DND-41 (cell line): ENCODE measurements at places on chromosomes 7 and 10.
A peak's percentile ranks its signal among the peaks of the same experiment; 100 is the strongest.

GRCh38 chr10:77501152-77501845, 136.3 kb downstream of the KCNMA1 start:
- DNase-seq, result no peak
- H3K27me3 ChIP-seq, result peaks cover 15% of the 10 kb centered on the region
- no peak overlapping the region for H3K27ac ChIP-seq

DNA sequence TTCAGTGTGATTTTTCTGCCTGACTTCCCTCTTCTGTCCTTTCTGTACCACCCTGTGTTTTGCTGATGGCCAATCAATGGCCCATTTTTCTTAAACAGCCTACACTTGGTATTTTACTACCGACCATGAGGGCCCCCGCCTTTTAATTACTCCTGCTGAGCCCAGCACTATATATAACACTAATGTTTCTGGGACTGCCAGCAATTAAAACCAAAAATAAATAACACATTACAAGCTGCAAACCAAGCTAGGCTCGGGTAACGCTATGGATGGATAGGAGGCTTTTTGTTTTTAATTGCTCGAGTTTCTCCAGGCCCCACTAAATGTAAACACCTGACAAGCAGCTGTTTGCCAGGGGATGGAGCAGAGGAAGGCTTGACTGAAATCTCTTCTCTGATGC, 915.4 kb upstream of the AUTS2 start:
- H3K4me1 ChIP-seq, result no peaks in the 10 kb centered on the region
- H3K27me3 ChIP-seq, result no peaks in the 10 kb centered on the region
- DNase-seq, result no peak
- H3K36me3 ChIP-seq, result no peaks in the 10 kb centered on the region
- H3K27ac ChIP-seq, result no peak overlapping the region
- H3K4me3 ChIP-seq, result no peak overlapping the region

- H3K36me3 ChIP-seq, result no peaks in the 10 kb centered on the region
- H3K27me3 ChIP-seq, result no peaks in the 10 kb centered on the region
- H3K4me1 ChIP-seq, result no peaks in the 10 kb centered on the region
- H3K27ac ChIP-seq, result no peak overlapping the region
- no peak overlapping the region for H3K4me3 ChIP-seq
These were observed 98.0 kb downstream of the FAM107B start for GRCh38 chr10:14676732-14677131.

DNA sequence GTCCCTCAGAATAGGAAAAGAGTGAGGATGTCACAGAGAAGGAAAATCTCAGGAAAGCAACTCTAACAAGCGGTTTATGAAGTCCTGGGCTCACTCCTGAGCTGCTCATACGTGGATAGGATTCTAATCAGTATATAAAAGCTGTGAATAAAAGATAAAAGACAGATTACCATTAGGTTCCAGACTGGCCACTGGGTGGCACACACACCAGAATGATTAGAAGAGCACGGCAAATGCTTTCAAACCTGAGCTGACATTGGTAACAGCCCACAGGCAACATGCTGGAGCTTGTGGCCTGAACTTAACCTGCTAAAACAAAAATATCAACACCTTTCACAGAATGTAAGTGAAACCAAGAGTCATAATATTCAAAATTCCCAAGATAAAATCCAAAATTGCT, 370.8 kb downstream of the GRID1 start:
- H3K36me3 ChIP-seq, result no peaks in the 10 kb centered on the region
- H3K4me3 ChIP-seq, result no peak overlapping the region
- no peaks in the 10 kb centered on the region for H3K27me3 ChIP-seq
- H3K4me1 ChIP-seq, result no peaks in the 10 kb centered on the region
- DNase-seq, result peak; percentile 36

- H3K4me3 ChIP-seq, result no peak overlapping the region
- no peaks in the 10 kb centered on the region for H3K36me3 ChIP-seq
- no peaks in the 10 kb centered on the region for H3K27me3 ChIP-seq
- H3K4me1 ChIP-seq, result no peaks in the 10 kb centered on the region
These were observed 45.4 kb downstream of the GPR37 start for GRCh38 chr7:124720195-124720594.

GRCh38 chr7:1447551-1448244, 11.6 kb downstream of the MICALL2 start:
- H3K4me1 ChIP-seq, result no peaks in the 10 kb centered on the region
- DNase-seq, result no peak
- no peak overlapping the region for H3K27ac ChIP-seq
- H3K36me3 ChIP-seq, result no peaks in the 10 kb centered on the region
- no peaks in the 10 kb centered on the region for H3K27me3 ChIP-seq
- H3K4me3 ChIP-seq, result no peak overlapping the region

- H3K36me3 ChIP-seq, result no peaks in the 10 kb centered on the region
- no peak overlapping the region for H3K27ac ChIP-seq
- peaks cover 3% of the 10 kb centered on the region for H3K27me3 ChIP-seq
- no peak overlapping the region for H3K4me3 ChIP-seq
- no peak for DNase-seq
These were observed 124.3 kb upstream of the CACNA2D1 start for GRCh38 chr7:82567841-82568240.

DNA sequence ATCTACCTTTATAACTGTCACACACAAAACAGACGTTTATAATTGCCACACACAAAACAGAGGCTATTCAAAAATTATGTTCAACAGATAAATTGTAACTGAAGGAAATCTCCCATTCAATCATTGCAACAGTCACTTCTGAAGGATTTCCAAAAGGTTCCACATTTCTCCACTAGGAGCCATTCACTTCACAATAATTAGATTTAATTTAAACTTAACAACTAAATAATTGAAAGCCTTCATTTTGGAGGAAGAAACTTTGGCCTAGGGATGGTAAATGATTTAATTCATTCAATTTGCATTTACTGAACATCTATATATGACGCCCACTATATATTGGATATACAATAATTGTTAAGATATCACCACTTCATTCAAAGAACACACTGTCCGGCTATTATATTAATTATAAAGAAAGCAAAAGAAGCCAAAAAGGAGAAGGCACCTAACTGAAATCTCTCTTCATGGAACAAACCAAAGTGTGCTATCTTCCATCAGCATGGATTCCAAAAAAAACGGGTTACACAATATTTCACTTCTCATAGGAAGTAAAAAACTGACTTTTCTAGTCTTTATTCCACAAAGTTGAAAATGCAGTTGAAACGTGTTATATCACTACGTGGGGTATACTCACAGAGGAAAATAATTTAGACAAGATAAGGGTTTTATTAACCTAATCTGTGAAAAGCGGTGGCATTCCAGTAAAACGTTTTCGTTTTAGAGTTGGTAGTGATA, 1.7 kb downstream of the ATAD1 start:
- peaks cover 47% of the 10 kb centered on the region for H3K4me1 ChIP-seq
- H3K27me3 ChIP-seq, result no peaks in the 10 kb centered on the region
- no peak for DNase-seq
- H3K4me3 ChIP-seq, result peak overlapping the region; percentile 93

- H3K4me1 ChIP-seq, result peaks cover 65% of the 10 kb centered on the region
- H3K36me3 ChIP-seq, result peaks cover 67% of the 10 kb centered on the region
- H3K27ac ChIP-seq, result peak overlapping the region; percentile 97
- peak; percentile 82 for DNase-seq
- H3K27me3 ChIP-seq, result no peaks in the 10 kb centered on the region
- H3K4me3 ChIP-seq, result peak overlapping the region; percentile 61
These were observed 3.8 kb downstream of the REPIN1 start for GRCh38 chr7:150372271-150373048.

DNA sequence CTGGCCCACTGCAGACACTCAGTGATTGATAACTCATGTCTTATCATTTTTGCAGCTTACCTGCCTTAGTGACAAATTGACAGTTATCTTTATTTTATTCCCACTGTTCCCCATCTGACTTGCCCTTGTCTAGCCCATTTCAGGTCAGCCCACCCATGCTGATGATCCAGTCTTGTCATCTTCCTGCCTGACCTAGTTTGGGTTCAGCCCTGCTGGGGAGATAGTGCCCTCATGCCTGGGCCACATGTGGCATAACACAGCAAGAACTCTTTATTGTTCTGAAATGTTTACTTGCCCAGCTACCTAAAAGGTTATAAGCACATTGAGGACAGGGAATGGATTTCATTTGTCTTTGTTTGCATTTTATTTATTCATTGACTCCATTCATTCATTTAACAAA, 75.6 kb downstream of the ENTPD1 start:
- H3K27ac ChIP-seq, result no peak overlapping the region
- H3K36me3 ChIP-seq, result no peaks in the 10 kb centered on the region
- H3K4me3 ChIP-seq, result no peak overlapping the region
- no peak for DNase-seq
- no peaks in the 10 kb centered on the region for H3K4me1 ChIP-seq

- H3K36me3 ChIP-seq, result no peaks in the 10 kb centered on the region
- H3K4me1 ChIP-seq, result no peaks in the 10 kb centered on the region
- DNase-seq, result peak; percentile 22
- no peak overlapping the region for H3K27ac ChIP-seq
- H3K27me3 ChIP-seq, result no peaks in the 10 kb centered on the region
These were observed 65.0 kb upstream of the FGFR2 start for GRCh38 chr10:121662945-121663917.

- no peaks in the 10 kb centered on the region for H3K4me1 ChIP-seq
- H3K27me3 ChIP-seq, result peaks cover 8% of the 10 kb centered on the region
- no peaks in the 10 kb centered on the region for H3K36me3 ChIP-seq
These were observed 11.6 kb downstream of the CFAP43 start for GRCh38 chr10:104220522-104220921.

DNA sequence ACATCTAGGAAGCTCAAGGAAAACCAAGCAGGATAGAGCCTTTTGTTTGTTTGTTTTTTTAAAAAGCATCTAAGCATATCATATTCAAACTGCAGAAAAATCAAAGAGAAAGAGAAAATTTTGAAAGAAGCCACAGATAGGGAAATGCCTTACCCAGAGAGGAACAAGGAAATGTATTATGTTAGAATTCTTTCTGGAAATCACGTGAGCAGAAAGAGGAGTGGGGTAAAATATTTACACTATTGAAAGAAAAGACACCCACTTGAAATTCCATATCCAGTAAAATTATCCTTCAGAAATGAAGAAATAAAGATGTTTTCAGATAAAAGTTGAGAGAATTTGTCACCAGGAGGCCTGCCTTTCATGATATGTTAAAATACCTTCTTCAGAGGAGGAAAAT, 775.7 kb upstream of the IGFBP3 start:
- H3K36me3 ChIP-seq, result no peaks in the 10 kb centered on the region
- H3K27ac ChIP-seq, result no peak overlapping the region
- H3K4me3 ChIP-seq, result no peak overlapping the region
- H3K27me3 ChIP-seq, result no peaks in the 10 kb centered on the region

- H3K4me1 ChIP-seq, result no peaks in the 10 kb centered on the region
- no peak overlapping the region for H3K4me3 ChIP-seq
- no peak overlapping the region for H3K27ac ChIP-seq
- DNase-seq, result no peak
- H3K36me3 ChIP-seq, result no peaks in the 10 kb centered on the region
- peaks cover 2% of the 10 kb centered on the region for H3K27me3 ChIP-seq
These were observed 29.3 kb upstream of the PDCD4 start for GRCh38 chr10:110842326-110842904.

DNA sequence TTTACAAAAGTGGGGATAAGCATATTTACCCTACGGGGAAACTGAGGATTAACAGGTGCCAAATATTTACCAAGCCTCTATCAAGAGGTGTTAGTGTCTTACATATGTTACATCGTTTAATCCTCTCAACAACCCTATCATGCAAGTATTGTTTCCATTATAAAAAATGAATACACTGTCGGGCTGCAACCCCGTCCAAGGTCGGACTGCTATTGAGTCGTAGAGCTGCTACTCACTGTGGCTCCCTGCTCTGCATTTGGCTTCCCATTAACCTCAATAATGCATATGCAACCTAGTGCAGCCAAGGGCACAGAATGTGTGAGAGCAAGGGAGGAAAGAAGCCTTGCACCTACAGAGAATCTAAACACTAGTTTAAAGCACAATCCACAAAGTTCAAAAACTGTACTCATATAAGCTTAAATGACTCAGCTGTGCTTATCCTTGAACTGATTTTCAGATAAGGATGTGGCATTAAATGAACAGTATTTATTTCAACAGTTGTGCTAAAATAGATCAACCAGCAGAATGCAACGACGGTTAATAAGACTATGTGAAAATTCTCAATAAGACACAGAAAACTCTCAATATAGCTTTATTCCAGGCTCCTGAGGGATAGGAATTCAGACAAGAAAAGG, 49.9 kb downstream of the UBE2H start:
- no peaks in the 10 kb centered on the region for H3K4me1 ChIP-seq
- no peak for DNase-seq

DNA sequence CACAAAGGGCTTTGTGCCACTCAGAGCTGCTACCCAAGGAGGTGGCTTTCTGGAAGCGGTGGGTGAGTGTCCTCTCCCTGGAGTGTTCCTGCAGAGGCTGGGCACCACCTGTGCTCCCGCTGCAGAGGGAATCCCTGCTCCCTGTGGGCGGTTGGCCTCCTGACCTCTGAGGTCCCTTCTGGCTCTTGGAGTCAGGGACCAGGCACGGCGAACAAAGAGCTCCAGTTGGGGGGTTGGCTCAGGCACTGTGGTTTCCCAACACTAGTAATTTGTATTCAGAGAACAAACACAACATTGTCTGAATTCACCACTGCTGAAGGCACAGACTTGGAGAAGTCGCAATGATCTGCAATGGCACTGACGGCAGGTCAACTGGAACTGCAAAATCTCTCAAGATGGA, 328.9 kb downstream of the PRPF18 start:
- no peaks in the 10 kb centered on the region for H3K36me3 ChIP-seq
- H3K27ac ChIP-seq, result no peak overlapping the region
- H3K4me3 ChIP-seq, result no peak overlapping the region
- H3K4me1 ChIP-seq, result no peaks in the 10 kb centered on the region
- no peak for DNase-seq
- no peaks in the 10 kb centered on the region for H3K27me3 ChIP-seq

DNA sequence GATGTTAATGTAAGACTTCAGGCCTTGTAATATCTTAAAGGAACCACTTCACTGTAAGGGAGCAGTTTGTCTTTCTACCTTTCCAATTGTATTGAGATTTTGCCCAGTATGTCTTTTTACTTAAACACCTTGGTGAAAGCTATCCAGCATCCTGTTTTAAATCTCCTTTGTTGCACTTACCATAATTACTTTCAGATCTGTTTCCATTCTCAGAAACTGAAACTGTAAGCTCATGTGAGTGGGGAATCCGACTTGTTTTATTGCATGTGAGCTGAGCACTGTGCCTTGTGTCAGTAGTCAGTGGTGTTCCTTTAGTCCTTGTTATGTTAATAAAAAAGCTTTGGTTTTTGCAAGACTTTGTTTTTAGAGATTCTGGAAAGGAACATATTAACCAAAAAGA, 42.2 kb downstream of the BMPR1A start:
- no peak overlapping the region for H3K4me3 ChIP-seq
- no peaks in the 10 kb centered on the region for H3K36me3 ChIP-seq
- H3K27me3 ChIP-seq, result no peaks in the 10 kb centered on the region
- no peaks in the 10 kb centered on the region for H3K4me1 ChIP-seq
- no peak for DNase-seq

- H3K27ac ChIP-seq, result no peak overlapping the region
- H3K36me3 ChIP-seq, result no peaks in the 10 kb centered on the region
- DNase-seq, result no peak
- H3K4me3 ChIP-seq, result no peak overlapping the region
- no peaks in the 10 kb centered on the region for H3K4me1 ChIP-seq
These were observed 973.8 kb upstream of the LRRTM3 start for GRCh38 chr10:65952086-65952485.
